ENCODE measurements at places on chromosomes 5 and 9.

DNA sequence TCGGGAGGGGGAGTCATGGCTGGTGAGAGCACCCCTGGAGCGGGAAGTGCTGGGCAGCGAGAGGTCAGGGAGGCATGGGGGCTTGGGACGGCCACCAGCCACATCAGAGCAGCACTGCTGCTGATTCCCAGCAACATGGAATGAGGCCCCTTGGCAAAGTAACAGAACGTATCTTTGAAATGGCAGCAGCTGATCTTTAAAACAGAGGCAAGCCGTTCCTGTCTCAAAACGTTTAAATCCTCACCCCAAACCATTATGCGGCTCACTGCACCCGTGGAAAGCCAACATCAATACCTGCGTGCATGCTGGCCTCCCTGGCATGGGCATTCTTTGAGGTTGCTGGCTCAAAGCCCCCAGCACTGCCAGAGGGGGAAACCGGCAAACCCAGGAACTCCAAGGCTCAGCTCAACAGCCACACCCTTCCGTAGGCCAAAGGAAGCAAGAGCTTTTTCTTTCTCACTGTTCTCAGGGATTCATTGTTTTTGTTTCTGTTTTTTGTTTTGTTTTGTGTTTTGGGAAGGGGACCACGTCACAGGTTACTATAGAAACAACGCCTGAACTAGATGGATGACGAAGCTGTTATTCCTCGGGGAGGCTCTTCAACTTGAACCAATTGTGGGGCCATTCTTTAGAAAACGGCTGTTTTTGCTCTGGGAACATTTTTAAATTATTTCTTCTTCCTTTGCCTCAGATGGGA lies 28.1 kb upstream of the OBP2B start:
- DNase-seq: no peak

- DNase-seq: no peak
Measured at GRCh38 chr5:162325143-162325727, 257.7 kb downstream of the GABRG2 start.

GRCh38 chr9:100307080-100307479 lies 45.7 kb downstream of the TEX10 start:
- no peak for DNase-seq

GRCh38 chr5:95739857-95740256 lies 8.7 kb downstream of the RHOBTB3 start:
- DNase-seq: no peak

DNA sequence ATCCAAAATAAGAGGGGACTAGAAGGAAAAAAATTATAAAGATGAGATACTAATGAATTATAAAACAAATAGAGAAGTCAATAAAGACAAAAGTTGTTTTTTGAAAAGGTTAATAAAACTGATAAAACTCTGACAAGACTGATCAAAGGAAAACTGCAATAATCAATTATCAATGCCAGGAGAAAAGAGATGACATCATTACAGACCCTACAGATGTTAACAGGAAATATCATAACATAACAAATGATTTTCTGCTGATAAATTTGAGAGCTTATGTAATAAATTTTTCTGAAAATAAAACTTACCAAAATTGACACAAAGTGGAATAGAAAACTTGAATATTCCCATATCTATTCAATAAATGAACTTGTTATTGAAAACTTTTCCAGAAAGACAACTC lies 34.3 kb upstream of the CEP72 start:
- DNase-seq: no peak

DNA sequence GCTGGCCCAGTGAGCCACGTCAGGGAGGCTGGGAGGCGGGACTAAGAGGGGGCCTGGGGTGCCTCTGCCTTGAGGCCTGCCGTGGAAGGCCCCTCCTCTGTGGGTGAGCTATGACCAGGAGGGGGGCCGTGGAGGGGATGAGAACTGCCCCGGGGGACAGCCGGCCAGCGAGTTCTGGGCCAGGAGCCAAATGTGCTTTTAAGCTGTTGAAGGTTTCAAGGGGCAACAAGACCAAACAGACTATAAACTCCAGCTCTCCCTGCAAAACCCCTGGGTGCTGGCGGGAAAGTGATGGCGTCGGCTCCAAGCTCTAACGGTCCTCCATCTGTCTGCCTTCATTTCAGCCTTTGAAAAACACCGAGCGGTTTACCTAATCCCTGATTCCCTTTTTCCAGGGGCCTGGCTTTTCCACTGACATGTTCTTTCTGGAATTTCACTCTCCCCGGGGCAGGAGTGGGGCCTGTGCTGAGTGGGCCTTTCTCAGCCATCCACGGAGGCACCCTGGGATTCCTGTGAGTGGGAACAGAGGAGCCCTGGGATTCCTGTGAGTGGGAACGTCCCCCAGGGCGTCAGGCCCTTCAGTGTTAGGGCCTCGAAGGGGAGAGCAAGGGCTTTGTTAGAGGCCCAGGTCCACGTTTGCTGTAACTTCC lies 65.6 kb downstream of the COL5A1 start:
- DNase-seq: no peak

DNA sequence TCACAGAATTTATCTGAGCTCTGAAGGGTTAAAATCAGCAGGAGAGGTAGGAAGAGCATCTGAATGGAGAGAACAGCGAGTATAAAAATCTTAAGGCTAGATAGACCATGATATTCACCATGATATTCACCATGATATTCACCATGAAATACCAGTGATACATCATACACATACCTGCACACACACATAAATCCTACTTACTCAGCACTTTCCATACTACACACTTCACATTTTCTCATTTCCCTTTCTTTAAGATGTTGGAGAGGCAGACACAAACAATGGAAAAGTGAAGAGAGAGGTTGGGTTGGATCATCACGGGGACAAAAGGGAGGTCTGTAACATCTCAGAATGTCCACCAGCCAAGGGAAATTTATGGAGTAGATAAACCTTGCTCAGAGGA lies 66.4 kb upstream of the ATP10B start:
- no peak for DNase-seq

- DNase-seq: no peak
Measured at GRCh38 chr9:134962973-134963364, 45.3 kb upstream of the FCN1 start.

DNA sequence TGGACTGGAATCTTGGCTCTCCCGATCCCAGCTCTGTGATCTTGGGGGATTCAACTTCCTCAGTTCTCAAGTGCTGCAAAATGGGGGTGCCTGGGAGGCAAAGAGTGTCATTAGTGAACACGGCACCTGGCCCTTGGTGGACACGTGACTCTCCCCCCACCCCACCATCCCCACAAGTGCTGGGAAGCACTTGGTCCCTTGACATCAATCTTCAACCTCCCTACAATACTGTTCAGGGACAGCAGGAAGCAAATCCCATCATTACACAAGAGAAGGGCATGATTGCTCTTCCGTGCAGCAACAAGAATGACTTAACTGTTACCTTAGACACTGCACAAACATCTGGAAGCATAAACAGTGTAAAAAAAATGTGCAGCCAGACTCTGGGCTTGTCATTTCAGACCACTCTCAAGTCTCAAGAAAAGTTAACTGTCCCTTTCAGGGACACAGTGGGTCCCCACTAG lies 61.4 kb downstream of the PSMB7 start:
- DNase-seq: no peak

- DNase-seq: no peak
Measured at GRCh38 chr9:94920420-94921091, 194.1 kb downstream of the AOPEP start.

DNA sequence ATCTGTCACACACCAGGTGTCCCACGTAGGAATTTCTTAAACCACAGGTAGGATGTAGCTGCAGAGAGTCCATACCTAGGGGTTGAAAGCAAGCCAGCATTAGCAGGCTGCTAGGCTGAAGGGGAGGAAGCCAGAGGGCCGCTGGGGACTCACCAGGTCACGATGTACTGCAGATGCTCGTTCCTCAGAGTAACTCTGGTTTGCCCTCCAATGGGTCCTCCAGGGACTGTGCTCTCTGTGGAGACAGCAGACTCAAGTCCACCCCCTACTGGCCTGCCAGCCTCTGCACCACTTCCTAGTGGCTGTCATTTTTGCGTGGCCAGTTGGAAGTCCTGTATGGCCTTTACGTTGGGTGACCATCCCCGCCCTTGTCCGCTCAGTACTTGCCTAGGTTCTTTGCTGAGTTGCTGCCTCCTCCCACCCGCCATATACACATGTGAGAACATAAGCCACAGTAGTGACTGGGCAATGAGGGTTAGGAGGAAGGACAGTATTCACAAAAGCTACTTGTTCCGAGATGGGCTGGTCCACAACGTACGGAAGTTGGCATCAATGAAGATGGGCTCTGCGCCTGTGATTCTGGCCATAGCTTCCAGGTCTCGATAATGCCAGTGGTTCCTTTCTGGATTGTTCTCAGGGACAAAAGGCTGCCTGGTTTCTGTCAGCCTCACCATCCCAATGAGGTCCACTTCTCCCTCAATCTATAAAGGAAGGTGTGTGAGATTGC lies 4.1 kb downstream of the RPL7A start:
- DNase-seq: peak; percentile 57

- DNase-seq: no peak
Measured at GRCh38 chr5:137410234-137411010, 88.7 kb downstream of the SPOCK1 start.

GRCh38 chr9:92760070-92760469 lies 4.6 kb downstream of the BICD2 start:
- no peak for DNase-seq

DNA sequence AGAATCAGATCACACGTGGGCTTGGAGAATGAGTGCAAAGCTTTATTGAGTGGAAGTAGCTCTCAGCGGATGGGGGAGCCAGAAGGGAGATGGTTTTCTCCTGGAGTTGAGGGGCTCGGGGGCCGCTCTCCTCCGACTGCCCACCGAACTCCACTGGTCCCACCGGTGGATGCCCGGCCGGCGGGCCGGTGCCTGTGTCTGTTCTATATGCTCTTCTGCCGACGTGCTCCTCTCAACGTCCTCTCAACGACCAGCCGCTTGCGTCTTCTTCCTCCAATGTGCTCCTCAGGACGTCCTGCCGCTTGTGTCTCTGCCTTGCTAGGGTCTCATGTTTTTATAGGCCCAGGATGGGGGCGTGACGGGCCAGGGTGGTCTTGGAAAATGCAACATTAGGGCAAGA lies 161.9 kb downstream of the MUSK start:
- no peak for DNase-seq

DNA sequence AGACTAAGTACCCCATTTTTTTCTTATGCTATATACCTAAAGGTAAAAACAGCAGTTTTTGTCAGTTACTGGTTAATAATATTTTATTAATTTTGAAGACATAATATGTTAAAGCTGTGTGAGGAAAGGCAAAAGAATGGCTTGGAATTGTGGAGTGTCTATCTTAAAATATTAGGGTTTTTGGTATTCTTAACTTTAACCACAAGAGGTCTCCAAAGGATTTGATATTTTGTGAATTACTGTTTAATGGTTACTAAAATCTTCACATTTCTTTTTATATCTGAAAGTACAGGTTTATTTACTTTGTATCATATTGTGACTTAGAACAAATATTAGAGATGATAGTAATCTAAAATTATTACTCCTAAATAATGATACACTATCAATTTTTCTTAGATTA lies 32.0 kb upstream of the DHFR start:
- no peak for DNase-seq

- no peak for DNase-seq
Measured at GRCh38 chr5:180790020-180790419, 12.6 kb downstream of the MGAT1 start.

GRCh38 chr5:174221436-174221835 lies 175.9 kb downstream of the NSG2 start:
- no peak for DNase-seq

DNA sequence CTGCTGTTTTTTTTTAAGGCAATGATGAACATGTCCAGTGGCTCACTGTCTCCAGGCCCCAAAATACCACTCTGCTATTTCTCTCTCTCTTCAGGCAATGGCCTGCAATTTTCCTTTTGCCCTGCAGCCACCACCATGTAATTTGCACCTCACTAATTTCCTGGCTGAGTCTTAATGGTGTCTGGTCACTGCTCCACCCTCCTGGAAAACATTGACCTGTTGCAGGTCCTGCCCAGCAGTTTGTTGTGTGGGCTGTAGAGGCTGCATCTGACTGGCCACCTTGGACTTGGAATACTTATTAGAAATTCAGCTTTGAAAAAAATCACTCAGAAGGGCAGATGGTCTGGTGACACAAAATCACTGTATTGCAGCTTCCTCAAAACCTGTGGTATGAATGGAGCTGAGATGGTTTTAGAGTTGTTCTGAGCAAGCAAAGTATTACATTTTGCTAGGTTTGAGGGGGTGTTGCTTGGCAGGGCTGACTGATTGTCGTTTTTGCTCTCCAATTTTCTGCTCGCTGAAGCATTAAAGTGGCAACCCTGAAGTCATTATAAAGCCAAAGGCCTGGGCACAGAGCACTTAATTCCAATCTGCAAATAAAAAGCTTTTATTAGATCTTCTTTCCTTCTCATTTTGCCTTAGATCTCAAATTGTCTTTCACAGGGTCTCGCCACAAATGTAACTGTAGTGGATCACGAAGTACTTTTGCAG lies 134.8 kb downstream of the TMEM174 start:
- DNase-seq: no peak
